ENCODE measurements at places on chromosomes 7 and 10. TPM values are rescaled to one million over a fixed set of nuclear protein-coding genes. Genes with fewer than 3 reads are reported as not detected.

DNA sequence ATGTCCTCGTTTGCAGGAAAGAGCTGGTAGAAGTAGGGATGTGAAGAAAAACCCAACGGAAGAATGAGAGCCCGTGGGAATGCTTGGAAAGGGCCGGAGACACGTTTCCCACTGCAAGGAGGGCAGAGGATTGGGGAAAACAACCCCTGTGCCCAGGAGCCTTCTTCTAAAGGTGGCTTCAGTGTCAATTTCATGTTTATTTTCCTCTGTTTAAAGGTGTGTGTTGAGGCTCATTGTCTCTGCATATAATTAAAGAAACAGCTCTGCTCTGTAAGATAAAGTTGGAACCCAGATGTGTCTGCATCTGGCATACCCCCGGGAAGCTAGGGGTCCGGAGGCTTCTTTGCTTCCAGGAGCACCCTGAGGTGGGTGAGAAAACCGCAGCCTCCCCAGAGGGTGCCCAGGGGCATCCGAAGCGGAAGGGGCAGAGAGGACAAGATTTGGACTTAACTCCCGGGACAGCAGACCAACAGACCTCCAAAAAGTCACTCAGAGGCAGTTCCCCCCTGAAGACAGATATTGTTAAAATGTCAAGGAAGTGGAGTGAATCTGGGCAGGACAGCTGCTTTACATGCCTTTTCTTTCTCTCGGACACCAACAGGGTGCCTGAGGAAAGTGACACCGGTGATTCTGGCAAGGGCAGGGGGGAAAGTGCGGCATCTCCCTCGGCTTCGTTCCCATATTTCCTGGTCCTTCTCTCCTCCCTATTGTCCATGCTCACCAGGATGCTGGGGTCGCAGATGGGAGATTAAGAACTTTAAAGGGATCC lies 8.6 kb upstream of the GATA3 start:
- no peak for ATAC-seq

The ARHGAP12 gene
- 8.2 TPM for total RNA-seq

DNA sequence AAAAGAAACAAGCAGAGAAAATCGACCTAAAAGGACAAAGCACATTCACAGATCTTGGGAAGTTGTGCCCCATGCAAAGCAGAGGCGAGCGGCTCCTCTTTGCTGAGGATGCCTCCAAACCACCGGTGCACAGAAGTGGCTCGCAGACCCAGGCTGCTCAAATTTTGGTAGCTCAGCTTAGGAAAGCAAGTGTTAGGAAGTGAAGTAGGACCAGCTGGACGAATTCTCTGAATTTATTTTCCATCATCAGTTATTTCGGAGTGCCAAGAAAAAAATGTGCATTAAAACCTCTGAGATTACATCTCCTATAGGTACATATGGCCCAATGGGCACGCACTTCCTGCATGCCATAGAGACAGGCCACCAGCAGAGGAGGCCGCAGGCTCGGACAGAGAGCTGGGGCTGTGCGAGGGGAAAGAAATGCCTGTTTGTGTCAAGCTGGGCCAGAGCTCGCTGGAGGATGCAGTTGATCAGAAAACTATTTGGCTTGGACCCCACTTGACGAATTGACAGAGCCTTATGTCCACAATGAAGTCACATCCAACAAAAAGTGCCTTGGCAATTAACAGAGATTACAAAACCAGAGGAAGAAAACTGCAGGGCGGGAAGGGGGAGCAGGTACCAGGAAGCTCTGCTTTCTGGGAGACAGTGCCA lies 122.3 kb upstream of the LYZL2 start:
- no peak for ATAC-seq

The FBXL15 gene
- 15.4 TPM for total RNA-seq

The DDC gene
- not detected for total RNA-seq

Measured in activated T-helper 17 cell treated with anti-CD3 and anti-CD28 coated beads, Interleukin-2, amount 50 U/mL, for 72 hours (primary cell).